Stimulated activated CD8-positive, alpha-beta memory T cell treated with anti-CD3 and anti-CD28 coated beads, Interleukin-2, amount 100 ng/mL, for 1 hour (primary cell): ENCODE measurements at places on chromosomes 4 and X.

- no peak for DNase-seq
Observed at GRCh38 chr4:46329118-46329976, 60.6 kb downstream of the GABRA2 start.

DNA sequence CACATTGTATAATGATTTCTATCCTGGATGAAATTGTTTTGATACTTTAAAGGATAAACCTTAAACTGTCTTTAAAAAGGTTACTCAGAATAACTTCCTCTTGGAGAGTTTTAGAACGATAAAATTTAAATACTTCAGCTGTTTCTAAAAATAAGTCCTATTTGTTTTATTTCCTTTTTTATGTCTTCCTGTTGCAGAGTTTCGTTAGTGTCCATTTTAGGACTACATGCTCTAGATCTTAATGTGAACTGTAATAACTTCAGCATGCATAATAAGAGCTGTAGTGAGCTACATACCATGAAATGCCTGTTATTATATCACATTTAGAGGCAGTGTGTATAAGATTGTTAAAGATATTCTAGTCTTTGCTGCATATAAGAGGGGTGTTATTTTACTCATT lies 14.6 kb downstream of the ATP10D start:
- DNase-seq: no peak

DNA sequence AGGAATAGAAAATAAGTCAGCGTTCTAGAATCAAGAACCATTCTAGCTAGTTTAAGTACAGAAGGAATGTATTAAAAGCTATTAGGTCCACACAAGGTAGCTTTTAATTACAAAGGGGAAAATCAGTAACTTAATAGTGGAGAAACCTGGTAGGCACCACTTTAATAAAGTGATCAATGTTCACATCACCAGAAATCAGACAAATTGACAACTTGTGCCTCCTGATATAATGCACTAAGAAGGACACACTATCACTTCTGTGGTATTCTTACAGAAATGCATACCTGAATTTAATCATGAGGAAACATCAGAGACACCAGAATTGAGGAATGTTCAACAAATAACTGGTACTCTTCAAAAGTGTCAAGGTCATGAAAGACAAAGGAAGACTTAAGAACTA lies 54.9 kb downstream of the NYX start:
- no peak for DNase-seq

DNA sequence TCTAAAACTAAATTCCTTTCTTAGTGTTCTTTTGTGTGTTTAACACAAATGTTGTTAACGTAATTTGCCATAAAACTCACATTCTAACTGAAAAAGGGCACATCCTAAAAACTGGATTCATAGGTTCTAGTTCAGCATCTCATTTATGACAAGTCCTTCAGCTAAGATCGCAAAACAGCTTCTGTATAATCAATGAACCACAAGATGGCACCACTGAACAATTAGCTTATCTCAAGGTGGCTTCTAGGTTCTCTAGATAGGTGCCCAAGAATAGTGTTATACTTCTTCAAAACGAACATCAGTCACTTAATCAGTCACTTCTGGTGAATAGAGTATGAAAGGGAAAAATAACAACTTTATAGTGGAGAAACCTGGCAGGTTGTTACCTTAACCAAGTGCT lies 54.3 kb downstream of the NRK start:
- no peak for DNase-seq

DNA sequence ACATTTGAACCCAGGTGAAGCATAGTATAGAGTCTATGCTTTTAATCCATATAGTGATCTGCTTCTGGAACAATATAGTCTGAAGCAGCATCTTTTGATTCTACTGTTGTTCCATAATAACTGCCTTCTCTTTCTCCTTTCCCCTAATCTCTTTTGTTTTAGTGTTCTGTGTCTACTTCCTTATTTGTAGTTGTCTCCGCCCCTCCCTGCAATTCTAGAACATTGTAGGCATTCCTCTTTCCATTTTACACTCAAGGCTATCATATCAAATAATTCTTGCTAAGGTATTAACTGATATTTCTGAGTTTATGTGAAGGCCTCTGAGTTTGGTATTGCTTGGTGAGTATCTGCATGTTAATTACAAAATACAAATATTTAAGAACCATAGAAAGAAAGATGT lies 11.6 kb downstream of the BLTP1 start:
- no peak for DNase-seq

GRCh38 chr4:147928400-147928799 lies 196.5 kb downstream of the ARHGAP10 start:
- DNase-seq: no peak

- DNase-seq: no peak
Observed at GRCh38 chr4:2781911-2782310, 11.0 kb upstream of the SH3BP2 start.

GRCh38 chrX:35166023-35166422 lies 223.4 kb downstream of the FAM47B start:
- DNase-seq: no peak

DNA sequence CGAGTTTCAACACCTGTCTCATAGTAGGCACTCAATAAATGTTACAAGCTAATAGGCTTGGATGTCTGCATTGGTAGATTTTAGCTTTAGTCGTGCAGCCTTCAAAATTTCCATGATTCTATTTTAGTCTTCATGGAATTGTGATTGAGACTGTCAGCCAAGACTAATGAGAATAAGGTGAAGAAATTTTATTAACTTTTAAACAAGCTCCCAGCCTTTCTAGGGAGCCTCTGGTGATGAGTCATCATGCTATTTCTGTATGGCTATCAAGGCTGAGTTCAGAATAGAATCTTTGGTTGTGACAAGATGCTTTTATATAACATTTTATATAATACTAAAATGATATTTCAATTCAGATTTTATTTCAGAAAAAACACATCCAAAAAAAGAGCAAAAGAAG lies 685.8 kb downstream of the GABRG1 start:
- DNase-seq: no peak

- DNase-seq: no peak
Observed at GRCh38 chr4:64385220-64385619, 24.0 kb downstream of the TECRL start.

DNA sequence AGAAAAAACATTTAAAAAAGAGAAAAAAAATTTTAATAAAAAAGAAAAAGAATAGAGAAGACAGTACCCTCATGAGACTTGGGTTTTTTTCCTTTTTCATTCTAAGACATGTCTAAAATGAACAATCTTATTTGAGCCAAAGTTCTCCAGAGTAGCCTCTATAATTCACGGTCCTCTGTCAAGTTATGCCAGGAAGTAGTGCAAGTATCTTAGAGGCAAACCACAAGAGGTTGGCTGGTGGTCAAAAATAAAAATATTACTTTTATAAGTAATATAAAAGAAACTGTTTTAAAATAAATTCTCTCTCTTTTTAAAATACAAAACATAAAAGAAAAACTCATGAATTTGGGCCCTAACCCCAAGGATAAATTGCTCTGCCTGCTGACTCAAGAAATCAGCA lies 26.5 kb downstream of the HNRNPDL start:
- DNase-seq: no peak

GRCh38 chr4:179372746-179373145 lies 1930.5 kb upstream of the AGA start:
- no peak for DNase-seq

DNA sequence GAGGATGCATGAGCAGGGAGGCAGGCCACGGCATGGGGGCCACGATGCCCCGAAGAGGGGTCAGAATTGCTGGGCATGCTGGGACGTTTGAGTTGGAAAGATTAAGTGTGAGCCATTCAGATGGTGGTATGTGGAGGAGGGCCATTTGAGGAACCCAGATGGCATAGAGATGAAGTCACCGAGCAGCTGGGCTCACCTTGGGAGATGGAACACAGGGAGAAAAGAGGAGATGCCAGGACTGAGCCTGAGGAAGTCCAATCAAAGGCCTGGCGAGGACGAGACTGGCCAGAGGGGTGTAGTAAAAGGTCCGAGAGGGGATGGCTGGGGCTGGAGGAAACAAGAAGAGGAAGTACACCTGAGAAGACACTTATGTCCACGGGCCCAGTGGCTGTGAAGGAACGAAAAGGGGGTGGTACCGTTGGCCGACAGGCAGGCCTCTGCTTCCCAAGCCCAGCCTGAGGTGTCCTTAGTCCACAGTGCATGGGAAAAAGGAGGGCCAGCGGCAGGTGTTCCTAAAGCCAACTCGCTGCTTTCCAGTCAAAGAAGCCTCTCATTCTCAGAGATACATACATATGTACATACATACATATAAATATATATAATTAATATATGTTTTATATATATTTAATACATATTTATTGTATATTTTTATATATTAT lies 54.6 kb upstream of the CLCN4 start:
- no peak for DNase-seq

DNA sequence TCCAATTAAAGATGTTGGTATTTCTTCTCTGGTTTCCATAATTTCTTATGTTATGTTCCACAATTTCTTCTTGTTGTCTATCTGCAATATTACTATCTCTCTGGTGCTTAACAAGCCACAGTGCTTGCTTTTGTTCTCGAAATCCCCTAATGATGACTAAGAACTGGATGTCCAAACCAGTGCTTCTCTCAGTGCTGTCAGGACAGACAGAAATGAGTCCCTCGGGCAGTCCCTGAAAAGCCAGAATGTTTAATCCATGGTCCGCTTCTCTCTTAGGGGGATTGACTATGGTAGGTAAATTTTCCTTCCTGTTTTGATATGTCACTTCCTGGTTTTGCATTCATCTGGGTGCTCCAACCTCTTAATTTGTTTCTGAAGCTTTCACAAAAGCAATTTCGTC lies 321.6 kb upstream of the PCDH10 start:
- DNase-seq: no peak

DNA sequence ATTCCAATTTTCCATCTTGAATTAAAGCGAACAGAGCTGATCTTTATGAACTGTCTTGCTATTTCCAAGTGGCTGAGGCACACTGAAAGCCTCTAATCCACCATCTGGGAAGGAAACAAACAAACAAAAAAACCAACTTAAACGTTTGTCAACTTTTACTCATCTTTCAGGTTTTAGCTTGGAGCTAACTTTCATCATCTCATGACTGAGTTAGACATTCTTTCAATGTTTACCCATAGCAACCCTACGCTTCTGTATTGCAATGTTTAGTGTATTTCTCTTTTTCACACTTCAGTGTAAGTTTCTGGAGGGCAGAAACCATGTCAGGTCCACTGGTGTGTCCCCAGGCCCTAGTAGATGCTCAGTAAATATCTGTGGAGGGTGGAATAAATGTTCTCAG lies 343.8 kb downstream of the GBA3 start:
- no peak for DNase-seq

DNA sequence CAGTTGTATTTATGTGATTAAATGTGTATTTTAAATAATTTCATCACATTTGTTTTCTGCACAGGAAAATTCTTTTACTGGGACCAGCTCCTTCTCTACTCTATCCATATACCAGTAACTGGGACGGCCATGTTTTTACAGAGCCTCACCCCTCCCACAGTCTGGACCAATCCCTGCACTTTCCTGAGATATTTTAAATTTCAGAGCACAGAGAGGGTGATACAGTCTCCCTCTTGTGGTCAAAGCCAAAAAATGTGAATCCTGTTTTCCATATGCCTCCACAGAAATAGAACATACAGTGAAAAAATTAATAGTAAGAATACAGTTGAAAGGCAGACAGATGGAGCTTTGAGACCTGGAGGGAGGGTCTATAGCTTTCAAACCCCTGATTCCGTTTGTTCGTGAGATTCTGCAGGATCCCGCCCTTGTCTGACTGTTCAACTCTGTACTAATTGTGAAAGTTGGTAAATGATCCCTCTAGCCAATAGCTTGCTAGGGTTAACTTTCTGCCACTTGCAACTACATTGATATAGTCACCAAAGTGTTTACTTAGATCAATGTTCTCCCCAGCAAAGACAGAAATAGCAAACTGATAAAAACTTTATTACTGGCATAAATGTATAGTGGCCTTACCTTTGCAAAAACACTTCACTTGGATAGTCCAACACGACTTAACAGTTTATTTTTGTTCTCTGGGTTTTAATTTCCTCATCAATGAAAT lies 172.2 kb downstream of the PPARGC1A start:
- DNase-seq: no peak

- no peak for DNase-seq
Observed at GRCh38 chr4:4950561-4951290, 68.5 kb downstream of the CYTL1 start.

- DNase-seq: peak; percentile 24
Observed at GRCh38 chr4:1330761-1331590, 16.0 kb upstream of the UVSSA start.

- no peak for DNase-seq
Observed at GRCh38 chrX:132216806-132217202, 2.4 kb downstream of the RAP2C start.
